NCI-H1105 treated with DMSO at 0.1 percent for 48 hours (cell line): ENCODE measurements at places on chromosomes 12 and 14.
A peak's percentile ranks its signal among the peaks of the same experiment; 100 is the strongest.

- DNase-seq, result no peak
These were observed 29.5 kb downstream of the AREL1 start for GRCh38 chr14:74683406-74683805.

GRCh38 chr12:88665071-88665470 lies 84.8 kb upstream of the KITLG start:
- no peak for DNase-seq

- no peak for DNase-seq
These were observed 95.6 kb downstream of the DERA start for GRCh38 chr12:16006752-16007151.

DNA sequence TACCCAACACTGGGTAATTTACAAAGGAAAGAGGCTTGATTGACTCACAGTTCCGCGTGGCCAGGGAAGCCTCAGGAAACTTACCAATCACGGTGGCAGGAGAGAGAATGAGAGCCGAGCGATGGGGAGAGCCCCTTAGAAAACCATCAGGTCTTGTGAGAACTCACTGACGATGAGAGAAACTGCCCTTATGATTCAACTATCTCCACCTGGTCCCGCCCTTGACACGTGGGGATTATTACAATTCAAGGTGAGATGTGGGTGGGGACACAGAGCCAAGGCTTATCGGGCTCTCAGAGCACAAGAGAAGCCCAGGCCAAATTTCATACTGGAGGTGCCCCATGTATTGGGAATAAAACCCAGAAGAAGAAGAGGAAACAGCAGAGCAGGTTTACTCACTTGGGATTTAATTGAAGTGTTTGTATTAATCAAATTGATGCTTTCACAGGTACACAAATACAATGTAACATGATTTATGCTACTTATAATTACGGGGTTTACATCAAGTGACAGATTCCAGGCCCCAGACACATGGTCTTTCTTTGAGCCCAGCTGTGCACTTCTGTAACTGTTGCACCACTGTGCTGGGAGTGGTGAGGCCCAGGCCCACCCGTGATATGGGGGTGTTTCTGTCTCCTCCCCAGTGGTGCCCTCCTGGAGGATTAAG lies 8.2 kb upstream of the CCDC85C start:
- DNase-seq, result peak; percentile 57

DNA sequence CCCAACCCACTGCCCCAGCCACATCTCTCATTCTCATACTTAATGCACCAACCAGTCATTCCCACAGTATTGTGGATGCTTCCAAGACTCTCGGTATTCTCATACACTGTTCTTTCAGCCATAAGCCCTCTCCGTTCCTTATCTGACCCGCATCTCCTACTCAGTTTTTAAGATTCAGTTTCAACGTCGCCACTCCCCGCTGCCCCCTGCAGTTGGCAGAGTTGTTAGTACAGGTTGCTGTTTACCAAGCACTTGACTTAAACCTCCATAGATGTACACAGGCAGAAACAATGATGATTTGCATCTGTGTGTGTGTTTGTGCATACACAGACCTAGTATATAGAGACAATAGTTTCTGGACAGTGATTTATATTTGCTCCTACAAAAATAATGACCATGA lies 40.2 kb downstream of the PAH start:
- DNase-seq, result peak; percentile 26

GRCh38 chr12:108948367-108948766 lies 68.5 kb downstream of the DAO start:
- DNase-seq, result no peak

DNA sequence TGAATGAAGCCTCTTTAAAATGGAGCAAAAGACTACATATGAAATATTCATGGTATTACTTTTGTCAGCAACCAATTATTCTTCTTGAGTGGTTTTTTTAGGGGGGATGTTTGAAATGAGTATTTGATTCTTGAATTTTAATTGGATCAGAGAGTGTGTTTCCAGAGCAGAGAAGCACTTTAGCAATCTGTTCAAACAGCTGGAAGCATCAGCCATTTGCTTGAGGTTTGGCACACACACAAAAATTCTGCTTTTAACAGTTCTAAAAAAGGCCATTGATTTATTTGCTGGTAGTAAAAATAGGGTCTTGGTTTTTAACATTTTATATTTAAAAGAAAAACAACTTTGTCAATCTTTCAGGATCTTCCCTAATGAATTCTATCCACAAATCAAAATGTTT lies 292.7 kb downstream of the LRFN5 start:
- peak; percentile 99 for DNase-seq

- no peak for DNase-seq
These were observed 1.2 kb downstream of the KCNK10 start for GRCh38 chr14:88321692-88322503.

DNA sequence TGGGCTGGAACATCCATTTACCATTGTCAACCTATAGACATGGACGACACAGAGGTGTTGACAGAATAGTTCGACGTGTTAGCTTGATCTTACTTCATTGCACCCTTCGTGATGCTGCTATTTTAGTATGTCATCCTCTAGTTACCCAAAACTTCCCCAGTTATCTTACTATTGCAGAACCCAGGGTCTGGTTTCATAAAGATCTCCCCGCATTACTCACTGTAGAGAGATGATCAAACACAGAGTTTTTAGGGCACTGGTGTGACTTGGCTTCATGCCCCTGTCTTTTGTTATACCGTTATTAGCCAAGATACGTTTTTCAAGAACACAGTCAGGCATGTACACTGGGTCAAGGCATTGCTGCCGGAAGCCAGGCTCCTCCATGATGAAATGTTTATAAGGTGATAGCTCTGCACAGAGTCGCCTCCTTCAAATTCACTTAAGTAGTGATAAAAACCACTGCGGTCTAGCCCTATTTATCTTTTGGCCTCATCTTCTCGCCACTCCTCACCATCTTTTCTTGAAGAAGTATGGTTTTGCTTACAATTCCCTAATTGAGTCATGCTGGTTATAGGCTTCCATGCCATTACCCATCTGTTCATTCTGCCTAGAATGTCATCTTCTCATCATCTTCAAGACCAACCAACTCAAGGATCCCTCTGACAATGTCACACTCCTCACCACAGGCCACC lies 1127.9 kb downstream of the VRK1 start:
- DNase-seq, result no peak

DNA sequence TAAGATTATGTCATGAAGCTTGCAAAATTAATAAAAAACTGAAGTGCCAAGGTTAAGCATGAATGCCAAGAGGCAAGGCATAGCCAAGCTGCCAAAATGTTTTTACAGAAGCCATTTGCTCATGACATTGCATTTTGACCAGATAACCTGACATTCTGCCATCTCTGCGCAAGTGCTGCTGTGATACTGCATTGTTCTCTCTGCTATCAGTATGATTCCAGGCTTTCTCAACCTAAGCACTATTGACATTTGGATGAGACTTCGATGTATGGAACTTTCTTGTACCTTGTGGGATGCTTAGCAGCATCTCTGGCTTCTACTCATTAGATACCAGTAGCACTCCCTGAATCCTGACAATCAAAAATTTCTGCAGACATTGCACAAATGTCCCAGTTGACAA lies 139.2 kb downstream of the RASSF9 start:
- DNase-seq, result no peak

DNA sequence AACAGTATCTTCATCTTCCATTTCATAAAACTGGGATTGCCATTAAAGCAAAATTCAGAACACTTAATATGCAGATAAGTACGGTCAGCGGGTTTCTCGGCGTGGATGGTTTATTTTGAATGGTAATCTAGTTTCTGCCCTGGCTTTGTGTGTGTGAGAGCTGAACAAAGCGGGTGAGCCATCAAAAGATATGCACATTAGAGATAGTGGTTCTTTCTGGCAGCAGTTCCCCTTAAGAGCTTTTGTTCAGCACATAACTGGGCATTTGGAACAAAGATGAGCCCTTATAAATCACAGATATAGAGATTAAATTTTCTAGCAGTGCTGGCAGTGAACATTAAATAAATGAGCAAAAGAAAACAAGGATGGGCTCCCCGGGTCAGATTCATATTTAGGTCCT lies 207.5 kb downstream of the CALM1 start:
- no peak for DNase-seq

- DNase-seq, result no peak
These were observed 167.2 kb upstream of the CNTN1 start for GRCh38 chr12:40525054-40525453.

DNA sequence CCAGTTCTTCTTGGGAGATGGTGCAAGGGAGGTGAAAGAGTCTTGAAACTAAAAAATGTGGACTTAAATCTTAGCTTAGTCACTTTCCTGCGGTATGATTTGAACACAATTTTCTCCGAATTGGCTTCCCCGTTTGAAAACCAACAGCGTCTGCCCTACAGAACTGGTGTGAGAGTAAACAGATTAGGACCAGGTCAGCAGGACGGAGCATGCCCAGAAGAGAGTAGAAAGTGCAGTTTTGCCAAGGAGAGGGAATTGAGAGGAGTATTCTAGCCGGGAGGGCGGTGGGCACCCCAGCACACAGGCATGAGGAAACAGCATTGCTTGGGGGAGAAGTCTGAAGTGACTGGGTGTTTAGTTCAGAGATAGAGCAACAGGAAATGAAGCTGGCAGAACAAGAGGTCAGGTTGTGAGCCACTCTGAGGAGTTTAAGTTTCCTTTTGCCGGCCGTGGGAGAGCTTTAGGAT lies 927.1 kb downstream of the VRK1 start:
- no peak for DNase-seq

GRCh38 chr14:51993285-51993920 lies 4.1 kb downstream of the RTRAF start:
- DNase-seq, result no peak

- no peak for DNase-seq
These were observed 489 bp downstream of the CEP290 start for GRCh38 chr12:88141425-88141773.

DNA sequence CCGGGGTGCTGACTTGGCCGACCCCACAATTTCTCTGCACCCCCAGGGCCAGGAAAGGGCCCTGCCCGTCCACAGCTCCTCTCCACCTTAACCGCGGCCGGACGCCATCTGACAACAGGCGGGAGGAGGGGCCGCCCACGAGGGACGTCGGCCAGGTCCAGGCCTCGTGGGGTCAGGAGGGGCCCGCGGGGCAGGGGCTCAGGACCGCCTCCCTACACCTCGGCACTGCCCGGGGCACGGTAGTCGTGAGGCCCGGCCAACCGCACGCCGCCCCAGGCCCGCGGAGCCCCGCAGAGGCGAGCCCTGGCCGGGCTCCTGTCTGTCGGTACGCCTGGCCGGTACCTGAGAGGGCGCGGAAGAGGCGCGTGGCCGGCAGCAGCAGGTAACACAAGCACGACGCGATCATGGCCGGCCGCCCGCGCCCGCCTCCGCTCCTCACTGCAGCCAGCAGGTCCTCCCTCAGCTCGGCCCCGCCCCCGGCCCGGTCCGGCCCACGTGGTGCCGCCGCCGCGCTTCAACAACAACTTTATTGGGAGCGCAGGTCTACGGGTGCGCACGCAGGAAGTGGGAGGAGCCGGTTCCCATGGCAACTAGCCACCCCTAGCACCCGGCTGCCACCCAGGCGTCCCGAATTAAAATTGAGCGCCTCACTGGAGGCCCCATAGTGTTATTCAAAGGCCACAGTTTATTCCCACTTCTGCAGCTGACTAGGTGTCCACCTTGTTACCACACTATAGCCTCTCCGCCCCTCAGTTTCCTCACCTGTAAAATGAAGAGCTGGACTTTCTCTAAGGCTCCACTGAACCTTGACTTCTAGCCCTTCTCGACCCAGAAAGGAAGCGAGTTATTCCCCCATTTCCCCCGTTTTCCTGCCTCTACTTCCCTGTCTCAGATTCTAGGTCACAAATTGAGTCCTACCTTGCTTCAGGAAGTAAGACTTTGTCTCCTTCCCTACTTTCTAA lies at the start of gene ANGEL1:
Gene ANGEL1, minus strand, starts transcription at position 461 of the 962 bp plus-strand sequence. Its CDS starts 55 bp downstream, at position 406.
- peak; percentile 90 for DNase-seq
